Esophagus (tissue), 2 donors: ENCODE measurements at places on chromosomes 4 and X. TPM values are rescaled to one million over a fixed set of nuclear protein-coding genes. Genes with fewer than 3 reads are reported as not detected.

PPA2 gene
- 50.2 TPM for polyA plus RNA-seq

PPP4R3C gene
- polyA plus RNA-seq: not detected

TIMP1 gene
- 27.7 TPM for polyA plus RNA-seq

CYTL1 gene
- polyA plus RNA-seq: 0.57 TPM

TADA2B gene
- 8.4 TPM for polyA plus RNA-seq

ATP7A gene
- polyA plus RNA-seq: 2.7 TPM

CENPVL1 gene
- polyA plus RNA-seq: not detected

COX7B2 gene
- polyA plus RNA-seq: not detected

CENPVL3 gene
- polyA plus RNA-seq: not detected

NUP62CL gene
- 0.94 TPM for polyA plus RNA-seq

ETDB gene
- not detected for polyA plus RNA-seq

AGTR2 gene
- not detected for polyA plus RNA-seq

REPS2 gene
- 1.3 TPM for polyA plus RNA-seq

NHS gene
- 1.7 TPM for polyA plus RNA-seq

SPANXB1 gene
- polyA plus RNA-seq: not detected

LUZP4 gene
- not detected for polyA plus RNA-seq

ANAPC4 gene
- polyA plus RNA-seq: 13.8 TPM

TAPT1 gene
- polyA plus RNA-seq: 6.6 TPM

AKAP14 gene
- not detected for polyA plus RNA-seq

CLDN22 gene
- polyA plus RNA-seq: 0.08 TPM

RAB33A gene
- not detected for polyA plus RNA-seq

TMPRSS11D gene
- polyA plus RNA-seq: 99.0 TPM

ESX1 gene
- polyA plus RNA-seq: not detected

MYOZ2 gene
- polyA plus RNA-seq: 0.18 TPM

KLF8 gene
- 20.0 TPM for polyA plus RNA-seq

FATE1 gene
- not detected for polyA plus RNA-seq
